ENCODE measurements at places on chromosomes 1 and 21. TPM values are rescaled to one million over a fixed set of nuclear protein-coding genes. Genes with fewer than 3 reads are reported as not detected.

DNA sequence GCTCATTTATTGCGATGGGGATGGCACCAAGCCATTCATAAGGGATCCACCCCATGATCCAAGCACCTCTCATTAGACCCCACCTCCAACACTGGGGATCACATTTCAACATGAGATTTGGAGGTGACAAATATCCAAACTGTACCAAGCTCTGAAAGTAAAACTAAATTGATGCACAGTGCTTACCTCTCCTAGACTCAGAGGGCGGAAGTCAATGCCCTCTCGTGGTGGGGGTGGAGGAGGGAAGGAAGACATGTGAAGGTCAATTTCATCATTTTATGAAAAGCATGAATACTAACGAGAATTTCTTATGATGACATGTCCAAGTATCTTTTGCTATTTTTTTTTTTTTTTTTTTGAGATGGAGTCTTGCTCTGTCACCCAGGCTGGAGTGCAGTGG, 120.0 kb downstream of the PGBD5 start:
- no peak for DNase-seq

TMEM54 gene
- total RNA-seq = 4.7 TPM

GREM2 gene
- not detected for total RNA-seq

DAB1 gene
- 3.3 TPM for total RNA-seq

GRCh38 chr1:181345146-181345545, 138.2 kb upstream of the CACNA1E start:
- DNase-seq = no peak

- no peak for DNase-seq
Measured at GRCh38 chr1:51576923-51577322, 40.0 kb upstream of the OSBPL9 start.

- DNase-seq = no peak
Measured at GRCh38 chr1:209989525-209989924, 51.5 kb downstream of the SYT14 start.

CLCA2 gene
- total RNA-seq = not detected

GRCh38 chr1:58946390-58946789, 162.5 kb upstream of the JUN start:
- DNase-seq = no peak

DNA sequence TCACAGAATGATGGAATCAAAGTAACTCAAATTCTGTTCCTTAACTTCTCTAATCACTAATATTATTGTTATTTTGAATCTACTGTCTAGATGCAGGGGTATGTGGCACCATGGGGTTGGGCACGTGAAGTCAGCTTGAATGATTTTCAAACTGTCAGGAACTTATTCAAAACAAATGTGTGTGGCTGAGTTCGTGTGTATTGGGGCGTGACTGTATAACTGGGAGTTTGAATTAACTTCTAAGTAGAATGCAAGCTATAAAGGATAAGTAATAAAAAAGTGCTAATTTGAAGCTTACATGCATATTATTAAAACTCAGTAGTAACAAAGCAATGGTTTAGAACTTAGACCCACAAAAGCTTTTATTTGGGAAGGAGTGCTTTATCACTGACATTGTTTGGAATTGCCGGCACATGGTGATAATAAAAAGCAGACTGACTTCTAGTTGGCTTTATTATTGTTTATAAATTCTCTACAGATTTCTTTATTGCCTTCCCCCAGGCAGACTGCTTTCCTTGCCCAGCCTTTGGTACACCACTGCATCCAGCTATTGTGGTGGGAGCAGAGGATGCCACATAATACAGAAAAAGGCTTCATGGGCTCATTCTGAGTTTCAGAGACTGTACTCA, 84.3 kb downstream of the TENT5C start:
- no peak for DNase-seq

DNA sequence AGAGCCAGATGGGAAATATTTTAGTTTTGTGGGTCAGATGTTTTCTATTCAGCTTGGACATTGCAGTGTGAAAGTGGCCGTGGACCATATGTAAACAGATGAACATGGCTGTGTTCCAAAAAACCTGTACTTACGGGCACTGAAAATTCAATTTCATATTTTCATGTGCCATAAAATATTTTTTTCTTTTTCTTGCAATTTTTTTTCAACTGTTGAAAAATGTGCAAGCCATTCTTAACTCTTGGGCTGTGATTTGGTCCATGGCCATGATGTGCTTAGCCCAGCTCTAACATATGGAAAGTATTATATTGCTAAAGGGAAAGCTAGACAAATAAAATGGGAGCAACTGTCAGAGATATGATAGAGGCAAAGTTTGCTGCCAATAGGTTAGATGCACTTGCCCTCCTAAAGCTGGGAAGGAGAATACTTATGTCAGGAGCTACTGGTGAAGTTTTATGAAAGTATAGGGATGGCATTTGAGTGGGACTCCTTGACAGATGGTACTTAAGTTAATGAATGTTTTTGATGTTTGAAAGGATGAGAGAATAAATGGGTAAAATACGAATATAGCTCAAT, 240.3 kb downstream of the RYR2 start:
- DNase-seq = no peak

DNA sequence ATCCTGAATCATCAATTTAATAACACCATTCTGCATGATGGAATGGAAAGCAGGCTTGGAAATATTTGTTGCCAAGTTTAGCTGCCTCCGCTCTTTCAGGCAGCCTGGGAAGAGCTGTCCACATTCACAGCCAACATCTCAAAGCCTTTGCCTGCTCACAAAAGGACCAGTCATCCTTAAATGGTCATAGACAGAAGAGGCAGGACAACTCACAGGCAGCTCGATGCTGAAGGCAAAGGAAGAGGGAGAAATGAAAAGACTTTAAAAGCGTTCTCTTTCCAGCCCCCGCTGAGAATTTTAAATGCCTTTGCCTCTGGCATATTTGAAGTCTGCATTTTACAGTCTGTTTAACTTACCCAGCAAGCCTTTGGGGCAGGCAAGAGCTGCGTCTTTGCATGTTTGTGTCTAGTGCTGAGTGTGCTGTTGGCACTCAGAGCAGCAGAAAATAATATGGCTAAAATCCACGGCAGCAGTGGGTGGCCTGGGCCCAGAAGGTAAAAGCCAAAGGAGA, 68.9 kb downstream of the NMNAT2 start:
- DNase-seq = no peak

GRCh38 chr1:112794654-112795239, 79.6 kb upstream of the PPM1J start:
- DNase-seq = no peak

PRKAB2 gene
- total RNA-seq = 22.6 TPM

UTS2 gene
- total RNA-seq = not detected

LENEP gene
- total RNA-seq = not detected

TEDDM1 gene
- not detected for total RNA-seq

B3GALT2 gene
- 27.9 TPM for total RNA-seq

- DNase-seq = no peak
Measured at GRCh38 chr1:230430499-230430898, 4.4 kb upstream of the PGBD5 start.

NBPF11 gene
- 1.9 TPM for total RNA-seq

DNA sequence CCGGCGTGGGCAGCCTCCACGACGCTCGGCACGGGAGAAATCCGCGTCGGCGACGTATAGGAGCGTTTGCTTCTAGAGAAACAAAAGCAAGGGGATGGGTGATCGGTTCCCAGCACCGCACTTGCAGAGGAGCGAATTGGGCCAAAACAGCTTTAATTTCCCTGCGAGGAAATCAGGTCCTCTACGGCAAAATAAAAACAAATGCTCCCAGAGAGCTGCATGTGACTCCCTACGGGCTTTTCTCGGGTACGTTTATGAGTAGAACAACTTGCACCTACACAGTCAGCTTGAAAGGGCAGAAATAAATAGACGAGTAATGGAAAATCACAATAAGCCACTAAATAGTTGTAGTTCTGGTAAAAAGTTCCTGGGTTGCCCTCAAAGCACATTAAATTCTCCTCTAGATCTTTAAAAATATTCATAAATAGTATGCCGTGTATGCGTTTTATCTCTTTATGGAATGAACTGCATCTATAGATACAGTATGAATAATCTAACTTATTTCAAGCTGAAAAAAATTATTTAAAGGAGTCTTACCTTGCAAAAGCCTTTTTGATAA, 1.2 kb downstream of the NHLH2 start:
- no peak for DNase-seq

DNA sequence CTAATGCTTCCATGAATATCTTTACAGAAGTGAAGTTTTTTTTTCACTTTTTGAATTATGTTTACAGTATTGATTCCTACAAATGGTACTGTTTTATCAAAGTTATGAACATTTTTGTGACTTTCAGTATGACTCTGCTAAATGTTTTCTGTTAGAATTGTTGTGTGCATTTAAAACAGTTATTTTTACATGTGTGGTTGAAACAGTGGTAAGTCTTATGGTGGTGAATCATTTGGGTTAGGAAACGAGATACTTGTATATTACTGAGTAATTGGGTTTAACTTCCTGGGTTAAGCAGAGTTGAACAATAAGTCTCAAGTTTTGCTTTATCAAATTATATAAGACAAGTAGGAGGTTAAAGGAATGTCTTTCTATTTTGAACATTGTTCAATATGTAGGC, 66.8 kb downstream of the VPS13D start:
- DNase-seq = no peak

- DNase-seq = no peak
Measured at GRCh38 chr1:66542811-66543767, 9.1 kb downstream of the SGIP1 start.

- no peak for DNase-seq
Measured at GRCh38 chr1:55305735-55306134, 90.6 kb upstream of the USP24 start.

DNA sequence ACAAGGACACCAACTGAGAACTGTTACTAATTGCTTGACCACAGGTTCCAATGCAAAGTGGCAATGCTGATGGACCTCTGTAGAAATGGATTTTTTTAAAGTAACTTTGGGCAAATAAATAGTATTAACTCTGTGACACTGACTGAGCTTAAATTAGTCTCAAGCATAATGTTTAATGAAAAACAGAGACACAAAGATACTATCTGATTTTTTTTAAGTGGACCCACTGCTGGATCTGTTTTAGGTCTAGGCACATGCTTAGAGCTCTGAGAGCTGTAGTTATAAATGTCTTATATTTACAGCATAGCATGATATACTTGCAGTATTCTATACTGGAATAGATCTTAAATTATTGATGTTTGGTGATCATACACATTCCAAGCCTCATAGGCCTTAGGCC, 481.6 kb upstream of the LRRC7 start:
- DNase-seq = no peak

DNA sequence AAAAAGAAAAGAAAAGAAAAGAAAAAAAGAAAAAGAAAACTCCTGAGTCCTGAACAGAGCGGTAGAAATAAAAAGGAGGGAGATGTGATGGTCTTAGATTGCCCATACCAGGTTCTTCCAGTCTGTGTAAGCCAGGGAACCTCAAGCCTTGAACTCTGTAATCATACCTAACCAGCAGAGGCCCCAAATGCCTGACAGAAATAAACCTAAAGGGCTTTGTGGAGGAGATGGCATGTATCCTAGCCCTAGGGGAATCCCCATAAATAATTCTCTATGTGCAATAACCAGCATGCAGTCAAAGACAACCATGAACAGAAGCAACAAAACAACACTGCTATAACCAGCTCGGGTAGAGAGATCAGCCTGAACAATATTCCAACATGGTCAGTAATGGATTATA, 40.4 kb downstream of the USP48 start:
- no peak for DNase-seq

GRCh38 chr1:59685101-59685500, 129.6 kb upstream of the HOOK1 start:
- DNase-seq = no peak

ALDH4A1 gene
- 22.6 TPM for total RNA-seq

DNA sequence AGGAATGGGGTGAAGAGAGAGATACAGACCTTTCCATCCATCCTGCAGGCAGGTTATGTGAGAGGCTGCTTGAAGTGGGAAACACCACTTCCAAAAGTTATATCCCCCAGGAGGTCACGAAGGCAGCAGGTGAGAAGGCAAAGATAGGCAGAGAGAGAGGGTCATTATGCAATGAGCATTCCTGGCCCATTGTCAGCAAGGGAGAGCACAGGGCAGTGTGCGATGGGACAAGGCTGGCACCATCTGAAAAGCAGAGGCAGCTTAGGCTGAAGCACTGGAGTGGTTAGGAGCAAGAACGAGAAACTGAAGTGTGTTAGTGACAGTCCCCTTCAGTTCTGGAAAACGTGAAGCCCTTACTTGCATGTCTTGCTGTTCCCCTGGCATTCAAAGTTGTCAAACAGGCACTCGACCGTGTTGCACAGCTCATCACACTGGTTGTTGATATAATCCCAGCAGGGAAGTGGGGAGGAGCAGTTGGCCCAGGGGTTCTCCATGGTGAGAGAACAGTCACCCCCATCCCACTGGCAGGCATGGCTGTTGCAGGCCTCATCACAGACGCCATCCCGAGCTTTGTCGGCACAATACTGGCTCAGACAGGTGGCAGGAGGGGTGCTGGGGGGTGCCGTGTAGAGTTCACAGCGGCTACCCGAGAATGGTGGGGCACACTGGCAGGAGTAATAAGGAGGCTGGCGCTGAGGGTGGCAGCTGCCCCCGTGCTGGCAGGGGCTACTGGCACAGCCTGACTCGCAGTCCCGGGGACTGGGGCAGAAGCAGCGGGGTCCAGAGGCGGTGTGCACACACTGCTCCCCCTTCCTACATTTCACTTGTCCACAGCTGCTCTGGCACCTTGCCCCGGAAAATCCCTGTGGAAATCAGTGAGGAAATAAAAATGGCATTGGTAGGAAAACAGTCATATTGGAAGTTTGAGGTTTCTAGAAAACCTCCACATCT, 28.9 kb upstream of the ADAM30 start:
- DNase-seq = no peak

DNA sequence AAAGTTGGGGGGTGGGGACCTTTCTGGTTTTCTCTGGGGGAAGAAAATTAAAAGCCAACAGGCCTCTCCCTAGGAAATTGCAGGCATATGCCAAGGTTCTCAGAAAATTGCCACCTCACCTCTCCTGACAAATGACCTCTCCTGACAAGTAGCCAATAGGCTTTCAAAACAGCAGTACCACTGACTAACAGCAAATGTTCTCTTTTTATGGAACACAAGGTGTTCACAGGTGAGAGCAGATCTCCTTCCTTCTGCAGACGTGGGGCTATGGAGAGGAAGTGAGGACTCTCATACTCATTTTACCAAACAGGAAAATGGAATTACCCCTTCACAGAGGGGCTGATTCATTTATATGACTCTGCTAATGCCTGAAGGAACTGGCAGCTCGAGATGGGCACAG, 32.7 kb upstream of the SUCO start:
- no peak for DNase-seq

ALPL gene
- 16.2 TPM for total RNA-seq

Measured in right atrium auricular region (tissue), 2 donors.